ENCODE measurements at places on chromosomes 16 and 17.

DNA sequence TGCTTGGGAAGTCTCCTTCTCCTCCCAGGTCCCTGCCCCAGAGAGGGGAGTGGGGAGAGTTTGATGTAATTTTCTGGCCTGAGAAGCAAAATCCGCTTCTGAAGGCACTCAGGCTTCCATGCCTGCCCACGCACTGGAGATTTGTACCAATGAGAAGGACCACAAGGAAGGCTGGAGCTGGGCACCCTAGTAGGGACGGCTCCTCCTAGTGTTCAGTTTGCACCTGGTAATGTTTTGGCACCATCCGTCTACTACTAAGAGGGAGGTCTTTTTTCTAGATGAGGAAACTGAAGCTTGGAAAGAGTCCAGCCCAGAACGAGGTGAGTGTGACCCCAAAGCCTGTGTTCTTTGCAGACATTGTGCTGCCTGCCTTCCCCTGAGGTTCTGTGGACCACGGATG is 83.6 kb upstream of the NLRP1 start:
- DNase-seq: no peak

GRCh38 chr17:78862073-78863023 is 21.7 kb upstream of the USP36 start:
- DNase-seq: no peak

DNA sequence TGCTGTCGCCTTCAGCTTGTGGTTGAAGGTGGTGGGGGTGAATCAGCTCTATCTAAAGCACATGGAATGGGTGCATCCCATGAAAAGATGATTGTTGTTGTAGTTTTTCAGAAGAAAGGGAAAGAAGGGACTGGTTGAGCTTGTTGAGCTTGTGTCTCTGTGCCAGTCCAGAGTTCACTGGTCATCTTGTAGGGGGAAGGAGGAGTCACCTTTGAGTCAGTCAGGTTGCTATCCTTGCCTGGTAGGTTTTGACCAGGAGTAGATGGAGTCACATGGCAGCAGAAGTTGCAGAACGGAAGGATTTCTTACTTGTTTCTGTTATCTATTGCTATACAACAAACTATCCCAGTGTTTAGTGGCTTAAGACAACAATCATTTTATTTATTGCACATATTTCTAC is 73.3 kb downstream of the PLCG2 start:
- no peak for DNase-seq

- no peak for DNase-seq
Measured at GRCh38 chr17:17664064-17664452, 17.2 kb upstream of the RAI1 start.

GRCh38 chr17:17795296-17795695 is 41.5 kb downstream of the SREBF1 start:
- no peak for DNase-seq

GRCh38 chr16:28575446-28576109 is 21.3 kb downstream of the SULT1A2 start:
- DNase-seq: no peak
